ENCODE measurements at places on chromosomes 11 and 22.

DNA sequence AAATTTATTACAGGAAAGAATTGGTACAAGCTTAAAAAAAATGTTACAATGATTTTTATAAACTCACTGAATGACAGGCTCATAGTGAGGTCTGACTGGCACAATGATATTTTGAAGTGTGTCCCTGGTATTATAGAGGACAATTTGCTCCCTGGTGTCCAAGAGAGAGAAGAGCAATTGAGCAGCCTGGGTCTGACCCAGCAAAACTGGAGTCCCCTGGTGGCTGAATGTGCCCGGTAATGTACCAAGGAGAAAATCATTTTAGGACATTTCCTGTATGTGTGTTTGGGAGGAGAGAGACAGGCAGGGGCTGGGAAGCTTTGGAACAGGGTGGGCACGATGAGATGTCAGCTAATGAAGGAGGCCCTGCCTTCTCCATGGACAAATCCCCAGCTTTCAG lies 125.3 kb downstream of the APOL5 start:
- DNase-seq, result no peak

DNA sequence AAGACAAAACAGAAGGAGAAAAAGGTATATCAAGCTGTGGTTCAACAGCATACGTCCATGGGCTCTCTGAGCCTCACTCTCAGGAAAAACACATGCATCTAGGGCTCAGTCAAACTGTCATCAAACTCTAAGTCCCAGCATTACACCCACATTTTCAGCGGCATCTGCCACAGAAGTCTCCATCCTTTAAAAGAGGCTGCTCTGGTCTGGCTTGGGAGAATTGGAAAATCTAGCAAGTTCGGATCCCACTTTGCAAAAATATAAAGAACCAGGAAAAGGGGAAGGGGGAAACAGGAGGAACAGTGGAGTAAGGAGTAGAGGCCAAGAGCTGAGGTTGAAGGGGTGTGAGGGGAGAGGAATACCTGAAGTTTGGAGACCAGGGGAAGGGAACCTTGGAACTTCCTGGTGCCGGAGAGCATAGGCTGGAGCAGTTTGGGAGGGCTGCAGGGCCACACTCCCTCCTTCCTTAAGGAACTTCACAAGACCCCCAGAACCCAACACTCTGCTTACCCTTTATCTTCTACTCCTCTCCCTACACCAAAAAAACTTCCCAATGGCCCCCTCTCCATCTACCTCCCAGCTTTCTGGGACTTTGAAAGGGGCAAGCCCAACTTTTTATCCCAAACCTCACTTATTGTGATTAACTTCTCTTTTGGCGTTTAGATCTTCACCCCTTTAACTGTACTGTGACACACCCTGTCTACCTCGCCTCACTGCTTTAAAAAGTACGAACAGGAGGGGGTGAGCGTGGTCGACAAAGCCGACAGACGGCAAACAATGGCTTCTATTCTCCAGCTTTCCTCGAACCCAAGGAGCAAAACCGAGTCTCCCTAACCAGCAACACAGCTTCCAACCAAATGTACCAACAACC lies 4.0 kb downstream of the PAX6 start:
- no peak for DNase-seq

DNA sequence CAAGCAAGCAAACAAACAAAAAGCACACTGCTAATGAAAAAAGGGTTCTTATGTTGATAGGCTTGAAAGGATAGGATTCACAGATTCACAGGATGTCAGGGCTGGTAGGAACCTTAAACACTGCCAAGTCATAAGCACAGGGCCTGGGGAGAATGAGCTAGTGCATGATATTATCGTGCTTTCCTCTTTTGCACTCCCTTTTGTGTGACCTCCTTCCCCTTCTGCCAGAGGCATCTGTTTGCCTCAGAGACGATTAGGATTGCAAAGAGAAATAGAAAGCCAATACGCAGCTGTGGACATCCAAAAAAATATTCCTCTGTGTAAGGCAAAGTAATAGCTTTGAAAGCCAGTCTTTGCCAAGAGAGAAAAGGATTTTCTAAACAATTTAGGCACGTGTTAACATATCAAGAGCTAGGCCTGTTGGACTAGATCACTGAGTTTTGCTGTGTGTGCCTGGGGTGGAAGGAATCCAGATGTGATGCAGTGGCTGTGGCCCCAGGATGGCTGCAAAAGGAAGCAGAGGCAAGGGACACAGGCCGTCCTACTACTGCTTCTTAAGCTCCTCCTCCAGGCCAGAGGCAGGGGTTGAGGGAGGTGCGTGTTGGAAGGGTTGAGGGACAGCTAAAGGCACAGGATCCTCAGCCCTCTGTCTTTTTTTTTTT lies 30.6 kb downstream of the MCHR1 start:
- no peak for DNase-seq

- DNase-seq, result no peak
These were observed 13.7 kb downstream of the GDPD4 start for GRCh38 chr11:77287615-77288273.

- DNase-seq, result no peak
These were observed 266.4 kb upstream of the NCAM1 start for GRCh38 chr11:112694813-112695212.

GRCh38 chr11:17395554-17395961 lies 7.1 kb upstream of the KCNJ11 start:
- no peak for DNase-seq

DNA sequence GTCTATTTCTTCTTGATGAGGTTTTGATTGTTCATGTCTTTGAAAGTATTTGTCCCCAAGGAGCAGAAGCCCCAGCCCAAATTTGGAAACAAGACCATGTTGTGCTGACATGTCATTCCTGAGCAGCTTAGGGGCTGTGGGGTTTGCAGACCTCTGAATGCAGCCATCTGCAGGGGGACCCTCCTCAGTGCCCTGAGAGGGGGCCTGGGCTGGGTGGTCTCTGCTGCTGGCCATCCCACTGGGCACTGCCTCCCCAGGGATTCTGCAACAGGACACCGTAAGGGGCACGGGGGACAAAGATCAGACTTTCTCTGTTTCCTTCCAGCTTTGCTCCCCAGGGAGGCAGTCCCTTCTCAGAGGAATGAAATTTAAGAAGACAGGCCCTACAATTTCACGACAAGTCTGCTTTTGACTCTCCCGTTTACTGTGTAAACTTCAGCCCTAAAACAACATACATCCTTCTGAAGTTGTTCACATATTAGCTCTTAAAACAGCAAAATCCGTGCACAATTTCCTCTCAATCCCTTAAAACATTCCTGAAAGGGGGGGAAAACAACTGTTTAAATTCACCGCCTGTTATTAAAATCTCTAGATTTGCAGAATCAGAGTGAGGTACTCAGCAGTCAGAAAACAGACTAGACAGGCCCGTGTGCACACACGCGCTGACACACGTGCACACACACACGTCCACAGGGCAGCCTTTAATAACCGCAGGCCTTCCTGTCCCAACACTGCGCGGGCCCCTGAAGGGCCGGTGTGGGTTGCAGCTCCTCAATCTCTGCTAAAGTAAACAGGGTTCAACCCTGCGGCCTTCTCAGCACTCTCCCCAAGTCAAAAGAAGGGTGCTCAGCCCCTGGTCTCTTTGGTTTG lies 109.8 kb downstream of the KCNQ1 start:
- DNase-seq, result no peak

DNA sequence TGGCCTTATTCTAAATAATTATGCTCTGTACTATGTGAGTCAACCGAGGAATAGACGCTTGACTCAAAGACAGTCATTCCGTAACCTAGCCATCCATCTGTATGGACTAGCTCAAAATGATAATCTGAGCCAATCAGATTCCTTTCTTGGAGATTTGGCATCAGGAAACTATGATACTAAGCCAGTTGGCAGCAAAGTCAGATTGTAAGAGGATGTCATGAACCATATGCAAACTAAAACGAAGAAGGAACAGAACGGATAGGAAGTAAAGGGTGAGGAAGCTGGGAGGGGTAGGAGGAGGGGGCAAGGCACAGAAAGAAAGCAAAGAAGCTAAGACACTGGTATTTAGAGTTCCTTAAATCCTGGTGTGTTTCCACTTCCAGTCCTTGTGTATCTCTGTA lies 10.7 kb upstream of the SESN3 start:
- no peak for DNase-seq

GRCh38 chr22:27424319-27424718 lies 377.2 kb downstream of the MN1 start:
- no peak for DNase-seq

DNA sequence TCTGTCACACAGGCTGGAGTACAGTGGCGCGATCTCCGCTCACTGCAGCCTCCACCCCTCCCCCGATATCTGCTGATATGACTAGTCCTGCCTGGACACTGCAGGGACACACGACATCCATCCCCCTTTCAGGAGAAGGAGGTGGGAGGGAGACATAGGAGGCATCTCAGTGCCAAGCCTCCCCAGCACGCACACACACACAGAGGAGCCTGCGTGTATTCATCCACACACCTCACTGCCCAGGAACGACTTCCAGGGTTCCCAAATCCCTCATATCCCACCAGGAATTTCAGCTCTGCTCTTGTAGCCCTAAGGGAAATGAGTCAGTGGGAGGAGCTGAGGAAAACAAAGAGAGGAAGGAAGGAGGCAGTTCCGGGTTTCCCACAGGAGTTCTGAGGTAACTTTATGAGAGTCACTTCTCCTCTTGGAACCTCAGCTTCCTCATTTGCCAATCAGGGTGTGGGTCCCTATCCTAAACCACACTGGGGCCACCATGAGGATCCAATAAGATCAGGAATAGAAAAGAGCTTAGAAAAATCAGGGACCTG lies 37.2 kb upstream of the ACER3 start:
- DNase-seq, result no peak

DNA sequence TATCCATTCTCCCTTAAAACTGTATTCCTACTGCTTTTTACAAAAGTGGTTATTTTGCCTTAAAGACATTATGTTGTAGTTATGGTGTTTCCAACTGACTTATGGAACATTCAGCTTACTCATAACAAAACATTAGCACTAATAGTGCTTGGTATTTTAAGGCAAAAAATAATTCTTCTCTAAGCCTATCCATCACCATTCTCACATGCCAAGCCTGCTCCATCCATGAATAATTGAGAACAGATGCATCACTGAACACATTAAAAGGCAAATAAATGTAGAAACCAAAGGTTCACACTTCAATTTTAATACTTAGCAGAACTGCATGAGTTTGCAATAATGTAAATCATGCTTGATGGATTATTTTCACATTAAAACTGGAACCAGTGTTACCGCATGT lies 42.3 kb upstream of the DDI1 start:
- no peak for DNase-seq

DNA sequence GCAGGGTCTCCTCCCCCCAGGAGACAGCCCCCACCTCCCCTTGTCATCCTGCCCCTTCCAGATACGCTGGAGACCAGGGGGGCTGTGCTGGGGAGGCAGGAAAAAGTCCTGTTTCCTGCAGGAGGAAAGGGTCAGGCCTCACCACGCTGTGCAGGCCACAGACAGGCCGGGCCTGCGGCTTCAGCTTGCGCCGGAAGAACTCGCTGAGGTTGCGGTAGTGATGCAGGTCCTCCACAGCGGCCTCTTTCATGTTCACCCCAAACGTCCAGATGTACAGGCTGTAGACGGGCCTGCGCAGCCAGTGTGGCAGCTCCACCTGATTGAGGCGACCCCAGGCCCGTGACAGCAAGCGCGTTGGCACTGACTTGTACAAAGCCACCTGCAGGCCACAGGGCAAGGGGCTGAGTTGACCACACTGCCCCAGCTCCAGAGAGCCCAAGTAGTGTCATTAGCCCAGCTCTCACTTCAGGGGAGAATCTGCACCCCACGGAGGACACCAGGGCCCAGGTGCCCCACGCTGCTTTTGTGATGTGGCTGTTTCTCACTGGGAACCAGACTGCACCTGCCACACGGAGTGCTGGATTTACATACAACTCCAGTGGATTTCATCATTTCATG lies 40.4 kb downstream of the PISD start:
- DNase-seq, result no peak

DNA sequence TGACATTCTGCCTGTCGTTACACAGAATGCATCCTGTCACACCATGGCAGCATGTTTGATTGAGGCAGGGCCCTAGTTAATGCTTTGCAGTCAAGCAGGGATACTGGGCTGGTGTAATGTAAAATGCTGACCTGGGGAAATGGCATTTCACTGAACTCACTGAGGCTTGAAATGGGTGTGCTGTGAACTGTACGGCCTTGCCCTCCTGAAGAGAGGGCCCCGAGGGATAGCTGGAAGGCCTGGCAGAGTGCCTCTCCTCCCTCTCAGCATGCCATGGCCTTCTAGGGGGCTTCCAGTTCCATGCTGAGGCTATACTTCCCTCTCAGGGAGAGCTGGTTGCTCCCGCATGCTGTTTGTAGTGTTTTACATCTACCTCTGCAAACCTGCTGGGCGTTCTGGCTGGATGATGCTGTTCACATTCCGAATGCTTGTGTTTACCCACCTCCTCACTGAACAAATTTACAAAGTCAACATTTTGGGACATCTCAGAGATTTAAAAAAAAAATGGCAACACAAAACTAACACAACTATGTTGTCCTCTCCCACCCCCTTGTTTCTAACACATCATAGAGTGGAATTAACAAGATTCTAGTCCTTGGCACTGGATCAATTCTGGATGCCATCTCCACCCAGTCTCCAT lies 416.7 kb upstream of the CADM1 start:
- DNase-seq, result no peak

DNA sequence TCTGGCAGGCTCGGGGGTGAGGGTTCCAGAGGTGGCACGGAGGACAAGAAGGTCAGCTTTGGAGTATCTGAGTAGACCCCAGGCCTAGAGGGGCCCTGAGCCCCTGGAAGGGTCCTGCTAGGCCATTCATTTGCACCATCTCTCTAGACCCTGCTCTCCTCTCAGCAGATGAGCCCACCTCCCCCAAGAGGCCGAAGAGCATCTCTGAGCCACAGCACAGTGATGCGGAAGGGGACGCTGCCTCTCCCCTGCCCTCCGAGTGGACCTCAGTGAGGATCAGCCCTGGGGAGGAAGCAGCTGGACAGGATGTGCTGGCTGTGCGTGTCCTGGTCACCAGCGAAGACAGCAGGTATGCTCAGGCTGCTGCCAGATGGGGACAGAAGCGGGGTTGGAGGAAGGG lies 101.6 kb upstream of the PARVA start:
- DNase-seq, result no peak

DNA sequence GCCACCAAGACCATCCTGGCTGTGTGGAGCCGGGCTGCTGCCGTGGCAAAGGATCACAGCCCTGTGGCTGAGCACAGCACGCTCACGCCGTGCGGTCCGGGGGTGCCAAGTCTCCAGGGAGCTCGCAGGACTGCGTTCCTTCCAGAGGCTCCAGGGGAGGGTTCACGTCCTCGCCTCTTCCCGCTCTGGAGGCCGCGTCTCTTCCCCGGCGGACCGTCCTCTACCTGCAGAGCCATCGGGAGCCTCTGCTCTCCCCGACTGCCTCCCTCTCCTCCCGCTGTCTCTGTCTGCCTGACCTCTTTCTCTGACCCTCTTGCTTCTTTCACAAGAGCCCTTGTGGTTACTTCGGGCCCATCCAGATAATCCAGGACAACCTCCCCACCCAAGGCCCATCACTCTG lies 11.4 kb upstream of the MUC5AC start:
- DNase-seq, result no peak

- DNase-seq, result no peak
These were observed 138.2 kb downstream of the ETS1 start for GRCh38 chr11:128448981-128449713.

GRCh38 chr11:71251151-71251721 lies 1.1 kb downstream of the SHANK2 start:
- DNase-seq, result no peak
